ENCODE measurements at places on chromosomes 2 and 18.

DNA sequence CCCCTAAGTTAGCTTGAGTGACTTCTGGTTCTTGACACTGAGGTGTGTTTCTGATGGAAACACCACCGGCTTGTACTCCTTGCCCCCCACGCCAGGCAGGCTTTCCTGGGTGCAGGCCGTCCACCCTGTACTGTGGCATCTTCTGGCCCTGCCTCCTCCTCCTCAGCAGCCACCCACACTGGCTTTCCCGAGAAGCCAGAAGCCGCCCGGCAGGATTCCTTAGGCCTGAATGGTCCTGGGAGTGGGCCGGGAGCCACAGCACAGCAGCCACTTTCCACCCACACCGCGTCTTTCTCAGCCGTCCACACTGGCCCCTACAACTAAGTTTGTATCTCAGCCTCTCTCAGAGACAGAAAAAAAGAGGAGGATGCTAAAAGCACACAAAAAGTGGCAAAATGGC is 2.1 kb upstream of the HSBP1L1 start:
- DNase-seq: no peak

- DNase-seq: no peak
Measured at GRCh38 chr2:5515693-5516092, 176.5 kb upstream of the SOX11 start.

DNA sequence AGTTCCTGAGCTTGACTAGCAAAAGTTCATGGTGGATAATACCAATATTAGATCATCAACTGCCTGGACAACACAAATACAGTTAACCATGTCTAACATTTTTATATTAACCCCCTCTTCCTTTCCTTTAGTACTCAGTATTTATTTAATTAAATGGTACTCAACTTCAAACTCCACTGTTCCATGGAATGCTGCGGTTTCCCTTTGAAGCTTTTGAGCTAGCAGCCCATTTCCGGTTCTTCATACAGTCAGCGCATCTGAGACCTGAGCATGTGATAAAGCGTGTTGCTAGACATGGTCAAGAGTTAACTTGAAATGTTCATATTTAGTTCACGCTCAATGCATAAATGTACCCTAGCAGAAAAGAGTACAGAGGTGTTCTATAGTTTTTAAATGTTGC is 278.4 kb downstream of the ALPK2 start:
- no peak for DNase-seq

- no peak for DNase-seq
Measured at GRCh38 chr2:53877556-53877955, 17.8 kb upstream of the GPR75 start.

GRCh38 chr2:126981476-126981875 is 82.8 kb downstream of the TEX51 start:
- no peak for DNase-seq

DNA sequence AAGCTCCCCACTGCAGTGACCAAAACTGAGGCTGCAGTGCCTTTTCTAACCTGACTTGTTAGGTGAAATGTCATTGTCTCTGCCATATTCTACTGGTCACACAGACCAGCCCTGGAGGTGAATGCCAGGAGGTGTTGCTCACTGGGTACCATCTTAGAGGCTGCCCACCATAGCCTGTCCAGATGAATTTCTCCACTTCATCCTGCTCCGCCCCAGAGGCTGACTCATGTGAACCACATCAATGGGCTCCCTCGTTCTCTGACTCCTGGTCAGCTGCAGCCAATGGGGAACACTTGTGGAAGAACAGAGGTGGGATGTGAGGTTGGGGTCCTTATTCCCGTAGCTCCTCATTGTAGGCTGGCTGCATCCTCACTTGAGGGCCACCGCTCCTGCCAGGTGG is 3.4 kb upstream of the NARS1 start:
- DNase-seq: no peak

- DNase-seq: no peak
Measured at GRCh38 chr2:7722212-7722910, 805.1 kb downstream of the RNF144A start.

DNA sequence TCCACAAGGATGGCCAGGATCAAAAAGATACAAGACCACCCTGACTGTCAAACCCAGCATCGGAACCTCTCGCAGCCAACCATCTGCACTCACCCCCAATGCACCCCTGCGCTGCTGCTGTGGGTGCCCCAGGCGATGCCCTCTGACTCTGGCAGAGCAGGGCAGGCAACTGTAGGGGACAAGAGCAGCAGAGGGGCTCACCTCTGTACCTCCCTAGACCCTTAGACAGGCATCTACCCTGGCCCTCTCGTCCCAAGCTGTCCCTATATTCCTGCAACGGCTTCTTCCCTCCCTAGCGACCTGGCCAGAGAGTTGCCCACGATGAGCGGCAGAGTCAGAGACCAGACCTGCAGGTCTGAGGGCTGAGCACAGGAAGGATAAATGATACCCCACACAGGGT is 128.2 kb downstream of the HDAC4 start:
- no peak for DNase-seq

- no peak for DNase-seq
Measured at GRCh38 chr2:10289352-10289751, 13.4 kb upstream of the HPCAL1 start.

GRCh38 chr2:169480079-169480465 is 778 bp downstream of the BBS5 start:
- no peak for DNase-seq

Data from C1 segment of cervical spinal cord (tissue), 14 donors.